ENCODE measurements at places on chromosomes 2 and 18. TPM values are rescaled to one million over a fixed set of nuclear protein-coding genes. Genes with fewer than 3 reads are reported as not detected.

DNA sequence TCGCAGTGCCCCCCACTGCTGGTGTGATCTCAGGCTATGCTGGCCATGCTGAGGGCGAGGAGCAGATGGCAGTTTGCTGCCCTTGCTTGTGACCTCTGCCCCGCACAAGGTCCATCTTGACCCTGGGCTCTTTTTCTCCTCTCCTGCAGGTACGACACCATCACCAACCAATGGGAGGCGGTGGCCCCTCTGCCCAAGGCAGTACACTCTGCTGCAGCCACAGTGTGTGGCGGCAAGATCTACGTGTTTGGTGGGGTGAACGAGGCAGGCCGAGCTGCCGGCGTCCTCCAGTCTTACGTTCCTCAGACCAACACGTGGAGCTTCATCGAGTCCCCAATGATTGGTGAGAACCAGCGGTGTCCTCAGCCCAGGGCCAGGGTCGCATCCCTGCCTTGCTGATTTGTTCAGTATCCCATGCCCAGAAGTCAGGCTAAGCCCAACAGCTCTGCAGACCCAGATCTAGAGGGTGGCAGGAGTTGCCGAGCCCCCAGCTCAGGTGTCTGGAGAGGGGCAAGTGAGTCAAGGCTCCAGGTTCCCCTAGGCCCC lies 223.8 kb downstream of the ATAD2B start:
- no peak for DNase-seq

GRCh38 chr2:27185331-27186026 lies 26.4 kb upstream of the ATRAID start:
- no peak for DNase-seq

DNA sequence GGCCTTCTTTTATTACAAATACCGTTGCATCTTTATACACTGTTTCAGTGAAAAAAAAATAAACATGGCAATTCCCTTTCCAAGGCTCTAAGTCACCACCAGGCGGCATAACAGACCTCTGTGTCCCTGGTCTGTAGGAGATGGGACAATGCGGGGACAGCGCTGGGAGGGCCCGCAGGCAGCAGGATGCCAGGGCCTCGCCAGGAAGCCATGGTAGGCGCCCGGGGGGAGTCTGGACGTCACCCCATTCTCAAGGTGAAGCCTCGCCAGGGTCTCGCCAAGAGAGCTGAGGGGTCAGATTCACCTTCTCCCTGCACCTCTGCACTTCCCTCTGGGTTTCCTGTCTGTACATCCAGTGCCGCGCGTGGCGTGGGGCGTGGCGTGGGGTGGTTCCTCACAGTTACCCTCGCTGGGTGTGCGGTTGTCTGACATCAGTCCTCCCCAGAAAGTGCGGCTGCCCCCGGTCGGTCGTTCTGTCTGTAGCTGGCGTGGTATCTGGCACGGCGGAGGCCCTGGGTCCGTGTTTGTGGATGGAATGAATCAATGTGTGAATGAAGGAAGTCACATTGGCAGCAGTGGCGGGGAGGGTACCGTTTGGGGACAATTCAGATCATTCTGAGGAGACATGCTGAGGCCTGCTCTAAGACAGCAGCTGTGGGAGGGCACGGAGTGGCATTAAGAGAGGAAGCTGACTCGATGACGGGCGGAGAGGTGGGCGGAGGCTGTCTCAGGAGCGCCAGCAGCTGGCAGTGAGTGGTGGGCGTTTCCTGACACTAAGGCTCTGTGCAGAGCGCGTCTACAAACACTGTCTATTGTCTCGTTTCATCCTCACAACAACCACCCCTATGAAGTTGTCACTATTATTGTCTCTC lies 46.0 kb downstream of the LRRFIP1 start:
- DNase-seq: no peak

- DNase-seq: no peak
Observed at GRCh38 chr2:187434342-187434785, 13.7 kb downstream of the CALCRL start.

Gene ANKRD53
- not detected for total RNA-seq

Gene MEP1B
- total RNA-seq: 0.28 TPM

- no peak for DNase-seq
Observed at GRCh38 chr2:42059261-42059898, 11.6 kb downstream of the PKDCC start.
